Uterus (tissue), 4 donors: ENCODE measurements at places on chromosomes 1 and 21.
A peak's percentile ranks its signal among the peaks of the same experiment; 100 is the strongest.

DNA sequence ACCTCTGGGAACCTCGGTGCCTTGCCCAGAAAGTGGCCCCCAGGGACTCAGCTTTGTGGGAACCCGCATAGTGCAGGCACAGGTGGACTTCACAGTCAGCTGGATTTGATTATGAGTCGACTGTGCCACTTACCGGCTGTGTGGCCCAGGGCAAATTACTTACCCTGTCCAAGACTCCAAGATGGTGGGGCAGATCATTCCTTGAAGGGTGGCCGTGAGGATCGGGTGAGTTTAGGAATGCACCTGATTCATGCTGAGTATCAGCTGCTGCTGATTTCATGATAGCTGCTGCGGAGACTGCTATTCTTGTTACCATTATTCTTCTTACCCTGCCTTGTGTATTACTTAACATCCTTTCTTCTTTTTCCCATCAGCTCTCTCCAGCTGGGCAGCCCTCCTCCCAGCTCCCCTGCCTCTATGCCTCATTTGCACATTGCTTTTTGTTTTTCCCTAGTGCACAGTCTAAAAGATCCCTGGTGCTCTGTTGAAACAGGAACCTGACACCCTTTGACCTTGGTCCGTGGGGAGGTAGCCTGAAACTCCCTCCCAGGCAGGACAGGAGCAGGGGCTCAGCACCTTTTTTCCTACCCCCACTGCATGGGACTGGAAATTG is 40.5 kb upstream of the FHAD1 start:
- no peak for DNase-seq

- no peak for DNase-seq
Observed at GRCh38 chr1:241822846-241823245, 25.2 kb upstream of the EXO1 start.

- DNase-seq: no peak
Observed at GRCh38 chr1:3366126-3367051, 88.1 kb upstream of the ARHGEF16 start.

DNA sequence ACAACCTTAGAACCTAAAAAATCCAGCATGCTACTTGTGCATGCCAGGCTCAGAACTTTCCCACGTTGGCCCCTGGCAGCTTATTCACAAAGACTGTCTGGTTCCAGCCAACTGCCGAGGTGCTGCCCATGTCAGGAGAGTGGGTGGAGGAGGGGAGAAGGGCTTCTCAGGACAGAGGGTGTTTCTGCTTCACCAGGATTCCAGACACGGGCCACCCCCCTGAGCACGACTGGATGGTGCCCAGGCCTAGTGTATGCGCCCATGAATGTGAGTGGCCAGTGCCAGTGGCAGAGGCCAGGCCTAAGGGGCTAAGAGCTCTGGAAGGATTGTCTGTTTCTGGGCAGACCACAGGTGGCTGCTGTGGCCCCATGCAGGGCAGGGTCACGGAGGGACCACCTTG is 148.2 kb upstream of the COL6A1 start:
- no peak for DNase-seq

DNA sequence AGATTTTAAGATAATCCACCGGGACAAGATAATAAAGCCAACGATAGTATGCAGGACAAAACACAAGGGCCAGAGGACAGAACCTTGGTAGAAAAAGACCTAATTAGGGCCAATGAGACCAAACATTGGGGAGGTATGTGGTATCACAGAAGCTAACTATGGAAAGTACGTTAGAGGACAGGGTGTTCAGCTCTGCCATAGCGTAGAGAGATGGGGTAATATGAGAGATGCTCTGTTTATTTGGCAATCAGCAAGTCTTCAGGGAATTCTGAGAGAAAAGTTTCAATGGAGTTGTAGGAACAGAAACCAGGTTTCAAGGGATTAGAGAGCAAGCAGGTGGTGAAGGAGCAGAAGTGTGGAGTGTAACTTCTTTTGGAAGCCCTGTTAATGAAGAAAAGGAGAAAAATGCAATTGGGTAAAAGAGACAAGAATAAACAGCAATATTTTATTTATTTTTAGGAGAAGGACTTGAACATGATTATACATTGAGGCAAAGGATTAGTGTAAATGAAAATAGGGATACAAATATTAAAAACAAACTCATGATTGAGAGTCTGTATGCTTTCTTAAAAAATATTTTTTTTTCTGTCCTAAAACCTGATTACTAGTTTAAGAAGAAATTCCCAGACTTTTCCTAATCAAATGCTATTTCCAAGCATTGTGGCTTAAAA is 24.0 kb downstream of the EEIG2 start:
- DNase-seq: no peak

GRCh38 chr1:8382051-8382505 is 64.2 kb downstream of the SLC45A1 start:
- peak; percentile 12 for DNase-seq
